ENCODE measurements at places on chromosomes 1 and 21. TPM values are rescaled to one million over a fixed set of nuclear protein-coding genes. Genes with fewer than 3 reads are reported as not detected.

Gene GUCA2B
- not detected for total RNA-seq

Gene RGS13
- total RNA-seq, result under 0.01 TPM

Gene C1orf50
- 3.3 TPM for total RNA-seq

Gene MFSD2A
- 16.6 TPM for total RNA-seq

Gene ALPL
- not detected for total RNA-seq

Gene KCNH1
- not detected for total RNA-seq

Gene MAN1C1
- total RNA-seq, result 15.4 TPM

All from subcutaneous preadipocyte (primary cell).